ENCODE measurements at places on chromosomes 7 and 10.
A peak's percentile ranks its signal among the peaks of the same experiment; 100 is the strongest.

DNA sequence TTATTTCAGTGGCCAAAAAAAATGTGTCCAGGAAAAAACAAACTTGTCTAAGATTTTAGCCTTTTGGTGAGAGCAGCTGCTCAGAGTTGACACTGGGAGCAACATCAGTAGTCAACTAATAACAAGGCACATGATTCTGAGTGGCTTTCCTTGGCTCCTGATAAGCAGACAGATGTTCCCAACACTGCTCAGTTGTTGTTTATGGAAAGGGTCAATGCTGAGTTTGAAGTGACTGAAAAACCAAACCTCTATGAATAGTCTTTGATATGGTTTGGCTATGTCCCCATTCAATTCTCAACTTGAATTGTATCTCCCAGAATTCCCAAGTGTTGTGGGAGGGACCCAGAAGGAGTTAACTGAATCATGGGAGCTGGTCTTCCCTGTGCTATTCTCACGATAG, 12.3 kb downstream of the DYDC1 start:
- DNase-seq: no peak

GRCh38 chr7:155725006-155725355, 80.5 kb downstream of the RBM33 start:
- no peak for DNase-seq

GRCh38 chr10:107516349-107516748, 351.8 kb upstream of the SORCS1 start:
- no peak for DNase-seq

- no peak for DNase-seq
Observed at GRCh38 chr10:102504179-102504975, 605 bp downstream of the SUFU start.

GRCh38 chr7:151088019-151088855, 2.0 kb downstream of the AGAP3 start:
- no peak for DNase-seq

DNA sequence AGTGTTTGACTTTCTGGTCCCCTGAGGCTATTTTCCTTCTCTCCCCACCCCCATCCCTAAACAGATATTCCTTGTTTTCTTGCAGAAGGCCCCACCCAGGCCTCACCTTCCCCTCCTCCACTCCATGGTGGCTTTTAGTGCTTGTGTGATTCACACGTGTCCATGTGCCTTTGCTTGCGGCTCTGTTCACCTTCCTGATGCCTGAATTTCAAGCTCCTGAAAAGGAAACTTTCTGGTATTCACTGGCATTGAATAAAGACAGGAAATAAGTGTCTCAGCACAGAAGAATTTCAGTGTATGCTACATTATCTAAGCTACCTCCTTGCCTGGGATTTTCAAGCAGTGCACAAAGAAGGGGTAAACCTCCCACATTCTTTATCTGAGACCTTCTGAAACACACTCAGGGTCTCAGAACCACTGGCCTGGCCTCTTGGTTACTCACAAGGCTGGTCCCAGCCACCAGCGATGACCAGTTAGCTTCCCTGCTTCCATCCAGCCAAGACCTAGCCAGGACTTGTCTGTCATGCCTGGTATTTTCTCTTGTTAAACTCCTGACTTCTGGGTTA, 17.2 kb upstream of the UBE2H start:
- peak; percentile 71 for DNase-seq

GRCh38 chr7:193481-194251, 1.3 kb downstream of the FAM20C start:
- no peak for DNase-seq

DNA sequence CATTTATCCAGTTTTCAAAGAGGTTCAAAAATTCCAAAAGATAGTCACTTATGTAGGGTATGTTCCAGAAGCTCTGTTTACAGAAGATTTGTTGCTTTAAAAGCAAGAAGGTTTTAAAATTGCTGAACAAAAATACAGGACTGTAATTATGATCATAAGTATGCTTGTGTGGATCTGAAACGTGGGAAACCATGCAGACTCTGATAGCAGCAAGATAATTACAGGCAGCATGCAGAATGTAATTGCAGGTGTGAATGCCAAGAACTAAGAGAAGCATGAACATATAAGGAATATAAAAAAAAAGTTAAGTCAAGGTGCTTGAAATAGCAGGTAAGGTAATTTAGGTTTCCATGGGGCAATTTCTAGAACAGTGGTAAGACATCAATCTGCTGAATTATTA, 405.7 kb downstream of the ARL4A start:
- DNase-seq: no peak

- DNase-seq: peak; percentile 82
Observed at GRCh38 chr7:46131916-46132795, 211.1 kb upstream of the IGFBP3 start.

- DNase-seq: peak; percentile 91
Observed at GRCh38 chr10:34526758-34527730, 288.1 kb downstream of the PARD3 start.

- DNase-seq: no peak
Observed at GRCh38 chr10:12975906-12976305, 25.6 kb downstream of the CCDC3 start.

GRCh38 chr7:134193240-134193639, 66.1 kb downstream of the LRGUK start:
- no peak for DNase-seq

- no peak for DNase-seq
Observed at GRCh38 chr7:101418694-101419093, 56.0 kb downstream of the COL26A1 start.

DNA sequence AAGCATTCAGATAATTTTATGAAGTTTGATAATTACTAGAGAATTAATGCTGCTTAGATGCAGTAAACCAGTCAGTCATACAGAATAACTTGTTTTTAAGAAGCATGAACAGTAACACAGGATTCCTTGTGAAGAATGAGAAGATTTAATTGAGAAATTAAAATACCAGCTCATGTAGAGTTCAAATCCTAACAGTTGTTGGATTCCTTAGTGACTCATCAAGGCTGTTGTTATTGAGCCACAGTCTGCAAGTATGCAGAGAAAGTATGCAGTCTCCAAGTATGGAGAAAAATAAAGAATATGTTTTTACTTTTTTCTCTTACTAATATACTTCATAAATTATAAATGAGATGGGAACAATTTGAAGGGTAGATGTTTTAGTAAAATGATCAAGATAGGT, 30.2 kb upstream of the CYP26C1 start:
- peak; percentile 88 for DNase-seq

DNA sequence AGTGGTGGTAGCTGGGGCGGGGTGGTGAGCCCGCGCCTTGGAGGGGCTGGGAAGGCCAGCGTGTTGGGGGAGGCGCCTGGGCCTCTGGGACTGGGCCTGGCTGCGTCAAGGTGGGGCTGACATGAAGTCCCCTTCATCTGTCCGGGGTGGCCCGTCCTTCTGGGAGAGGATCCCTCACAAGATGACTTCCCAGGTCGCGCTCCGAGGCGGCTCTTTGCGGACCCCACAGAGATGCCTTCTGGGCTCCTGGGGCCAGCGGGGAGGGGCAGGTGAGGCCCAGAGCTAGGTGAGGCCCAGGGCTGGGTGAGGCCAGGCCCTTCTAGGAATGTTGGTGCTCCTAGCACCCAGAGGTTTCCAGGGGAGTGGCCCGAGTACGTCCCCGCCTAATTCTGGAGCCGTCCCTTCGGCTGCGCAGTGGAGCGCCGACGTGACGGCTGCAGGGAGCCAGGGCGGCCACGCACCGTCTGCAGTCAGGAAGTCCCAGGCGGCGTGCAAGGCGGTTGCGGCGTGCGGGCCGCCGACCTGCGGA, 58.2 kb upstream of the NUPR2 start:
- no peak for DNase-seq

DNA sequence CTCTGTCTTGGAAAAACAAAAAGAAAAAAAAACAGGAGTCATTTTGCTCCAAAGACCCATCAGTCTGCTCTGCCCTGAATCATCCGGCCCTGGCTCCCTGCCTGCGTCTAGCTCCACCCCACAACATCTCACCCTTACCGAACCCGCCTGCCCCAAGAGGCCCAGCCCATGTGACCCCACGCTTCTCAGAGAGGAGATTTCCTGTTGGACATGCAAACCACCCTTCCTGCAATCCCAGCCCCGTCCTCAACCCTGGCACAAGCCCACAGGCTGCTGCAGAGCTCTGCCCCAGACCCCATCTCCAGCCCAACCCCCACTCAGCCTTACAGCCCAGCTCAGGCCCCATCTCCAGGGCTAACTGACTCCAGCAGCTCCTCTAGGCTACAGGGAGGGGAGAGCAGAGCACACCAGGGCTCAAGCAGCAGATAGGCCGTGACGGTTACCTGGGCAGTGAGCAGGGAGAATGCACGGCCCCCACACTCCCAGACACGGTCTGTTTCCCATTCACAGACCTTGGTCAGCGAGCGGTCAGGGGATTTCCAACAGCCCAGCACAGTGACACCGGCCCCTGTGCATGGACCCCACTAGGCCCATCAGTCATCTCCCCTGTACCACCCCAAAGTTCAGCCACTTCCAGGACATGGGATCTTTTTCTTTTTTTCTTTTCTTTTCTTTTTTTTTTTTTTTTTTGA, 69.9 kb upstream of the GTF2I start:
- peak; percentile 91 for DNase-seq

DNA sequence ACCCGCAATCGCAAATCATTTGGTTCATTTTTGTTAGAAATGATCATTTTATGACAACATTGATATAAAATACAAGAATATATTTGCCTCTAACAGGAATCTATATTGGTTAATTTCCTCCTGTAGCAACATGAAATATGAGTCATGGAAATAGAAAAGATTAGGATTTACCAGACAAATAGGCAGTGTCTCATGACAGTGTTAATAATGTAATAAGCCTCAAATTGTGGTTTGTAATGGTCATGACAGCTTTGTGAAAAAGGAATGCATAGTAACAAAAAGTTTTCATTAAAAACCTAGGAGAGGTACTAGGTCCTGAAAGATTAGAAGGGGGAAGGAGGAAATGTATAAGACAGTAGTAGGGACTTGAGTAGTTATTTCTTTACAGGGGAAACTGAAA, 7.9 kb upstream of the SLK start:
- DNase-seq: peak; percentile 15

GRCh38 chr7:156218544-156219306, 406.5 kb upstream of the SHH start:
- DNase-seq: no peak

- DNase-seq: no peak
Observed at GRCh38 chr7:99395616-99396327, 12.6 kb downstream of the PDAP1 start.

GRCh38 chr10:49311555-49312236, 12.7 kb downstream of the C10orf71 start:
- no peak for DNase-seq

DNA sequence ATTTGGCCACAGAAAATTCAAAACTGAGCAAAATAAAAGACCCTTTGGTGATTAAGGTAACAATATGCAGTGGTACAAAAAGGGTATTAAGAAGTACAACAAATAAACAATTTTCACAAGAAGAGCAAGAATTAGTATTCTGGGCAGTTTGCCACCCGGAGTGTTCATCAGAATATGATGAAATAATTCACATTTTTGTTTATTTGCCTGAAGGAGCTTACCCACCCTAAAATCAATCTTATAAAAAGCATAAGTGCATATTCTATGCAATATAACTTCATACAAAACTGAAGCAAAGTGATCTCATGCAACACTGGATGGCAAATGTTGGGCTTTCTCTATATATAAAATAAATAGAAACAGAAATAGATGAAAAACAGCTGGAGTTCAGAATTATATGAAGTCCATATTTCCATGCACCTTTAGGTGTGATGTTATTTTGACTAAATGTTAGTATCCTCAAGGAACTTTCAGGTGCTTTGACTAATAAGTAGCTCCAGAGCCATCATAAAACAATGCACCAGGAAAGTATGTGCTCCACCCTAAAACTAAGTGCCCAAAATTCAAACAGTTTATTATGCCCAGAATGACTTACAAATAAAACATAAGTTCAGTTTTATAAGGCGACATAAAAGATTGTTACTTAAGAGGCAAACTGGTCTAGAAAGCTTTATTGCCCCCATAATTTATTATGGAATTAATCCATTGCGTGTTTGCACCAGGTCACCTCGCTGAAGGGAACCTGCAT, 474.3 kb downstream of the SEMA3D start:
- DNase-seq: peak; percentile 17

GRCh38 chr7:25665374-25665773, 437.1 kb upstream of the NPVF start:
- DNase-seq: no peak

DNA sequence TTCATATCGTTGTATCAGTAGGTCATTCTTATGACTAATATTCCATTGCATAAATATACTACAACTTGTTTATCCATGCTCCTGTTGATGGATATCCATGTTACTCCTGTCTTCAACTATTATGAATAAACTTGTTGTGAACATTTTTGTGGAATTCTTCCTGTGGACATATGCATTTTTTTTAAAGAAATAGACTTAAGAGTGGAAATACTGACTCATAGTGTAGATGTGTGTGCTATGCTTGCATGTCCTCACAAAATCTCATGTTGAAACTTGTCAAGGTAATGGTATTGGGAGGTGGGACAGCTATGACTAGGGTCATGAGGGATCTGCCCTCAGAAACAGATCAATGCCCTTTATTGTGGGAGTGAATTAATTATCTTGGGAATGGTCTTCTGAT, 240.5 kb upstream of the PRSS58 start:
- peak; percentile 76 for DNase-seq

DNA sequence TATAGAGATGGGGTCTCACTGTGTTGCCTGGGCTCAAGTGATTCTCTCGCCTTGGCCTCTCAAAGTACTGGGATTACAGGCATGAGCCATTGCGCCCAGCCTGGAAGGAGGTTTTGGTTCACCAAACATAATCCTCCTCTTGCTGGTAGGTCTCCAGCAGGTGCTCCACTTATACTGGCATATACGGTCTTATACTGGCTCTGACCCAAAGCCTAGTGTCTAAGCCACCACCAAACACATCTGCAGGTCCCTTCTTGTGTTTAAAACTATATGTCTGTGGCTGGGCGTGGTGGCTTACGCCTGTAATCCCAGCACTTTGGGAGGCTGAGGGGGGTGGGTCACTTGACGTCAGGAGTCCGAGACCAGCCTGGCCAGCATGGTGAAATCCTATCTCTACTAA, 5.4 kb downstream of the MBLAC1 start:
- DNase-seq: no peak

DNA sequence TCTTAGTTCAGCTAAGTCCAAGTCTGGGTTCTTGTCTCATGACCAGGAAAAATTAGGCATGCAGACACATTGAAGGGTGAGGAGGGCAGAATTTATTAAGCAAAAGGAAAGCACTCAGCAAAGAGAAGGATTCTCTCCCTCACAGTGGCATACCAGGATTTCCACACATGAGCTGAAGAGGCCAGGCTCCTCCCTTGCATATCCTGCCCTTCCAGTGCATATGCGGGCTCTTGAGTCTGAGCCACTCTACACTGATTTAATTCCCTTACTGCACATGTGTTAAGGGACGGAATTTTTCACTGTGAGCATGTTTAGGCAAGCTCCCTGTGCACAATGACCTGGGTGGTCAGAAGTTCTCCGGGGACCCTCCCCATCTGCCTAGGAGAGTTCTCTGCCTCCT, 652.7 kb upstream of the POM121L12 start:
- no peak for DNase-seq

- no peak for DNase-seq
Observed at GRCh38 chr10:35508647-35509046, 96.5 kb upstream of the GJD4 start.

- DNase-seq: no peak
Observed at GRCh38 chr7:145893925-145894535, 222.6 kb upstream of the CNTNAP2 start.

- peak; percentile 80 for DNase-seq
Observed at GRCh38 chr7:31948029-31948428, 122.2 kb downstream of the PDE1C start.

Measured in fibroblast of skin of scalp (primary cell).